Stimulated activated CD4-positive, alpha-beta T cell treated with anti-CD3 and anti-CD28 coated beads, TNF-alpha, amount 100 ng/mL, for 24 hours (primary cell): ENCODE measurements at places on chromosomes 7 and 10.

DNA sequence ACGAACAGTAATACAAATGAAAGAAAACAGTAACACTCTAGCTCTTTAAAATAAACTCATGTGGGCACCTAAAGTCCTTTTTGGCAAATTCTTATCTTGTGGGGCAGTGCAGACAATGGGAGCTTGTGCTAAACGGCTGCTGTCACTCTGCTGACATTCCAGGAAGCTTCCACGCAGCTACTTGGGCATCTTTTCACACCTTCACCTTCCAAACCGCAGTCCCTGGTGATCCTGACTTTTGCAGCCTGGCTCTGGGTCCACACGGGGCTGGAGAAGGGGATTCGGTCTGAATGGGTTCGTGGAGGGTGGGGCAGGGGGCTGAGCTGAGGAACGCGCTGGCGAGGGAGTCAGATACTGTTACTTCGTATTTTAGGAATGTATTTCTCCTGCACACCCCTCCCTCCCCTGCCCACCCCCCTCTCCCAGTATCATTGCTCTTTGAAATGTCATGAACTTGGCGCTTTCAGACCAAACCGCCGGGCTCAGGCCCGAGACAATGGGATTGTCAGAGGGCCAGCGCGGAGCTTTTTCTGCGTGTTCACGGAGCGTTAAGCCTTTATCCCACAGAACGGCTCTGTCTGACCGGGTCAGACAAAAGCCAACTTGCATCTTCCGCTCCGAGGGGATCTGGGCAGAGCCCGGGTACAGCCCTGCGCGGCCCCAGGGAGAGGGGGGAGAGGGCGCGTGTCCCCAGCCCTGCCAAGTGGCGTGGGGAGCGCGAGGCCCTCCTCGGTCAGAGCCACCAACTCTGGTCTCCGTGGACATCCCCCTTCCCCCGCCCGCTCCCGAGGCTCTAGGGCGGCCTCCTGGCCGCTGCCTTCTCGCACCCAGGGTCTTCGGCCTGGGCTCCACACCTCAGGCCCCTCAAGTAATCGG, 76.7 kb upstream of the EN2 start:
- no peak for DNase-seq

DNA sequence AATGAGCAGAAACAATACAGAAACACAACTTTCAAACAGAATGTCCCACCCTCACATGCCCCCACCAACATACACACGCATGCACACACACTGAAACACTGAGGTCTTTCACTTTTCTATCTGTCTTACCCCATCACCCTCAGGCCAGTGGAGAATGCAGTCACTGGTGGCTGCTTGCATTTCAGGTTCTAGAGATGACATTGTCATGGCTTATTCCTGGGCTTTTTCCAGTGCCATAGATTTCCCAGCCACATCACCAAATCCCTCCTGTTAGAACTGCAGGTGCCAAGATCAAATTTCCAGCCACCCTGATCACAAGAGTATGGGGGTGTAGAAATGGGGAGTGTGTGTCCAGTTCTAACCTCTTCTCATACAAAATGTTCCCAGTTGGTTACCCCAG, 68.4 kb downstream of the CACNA2D1 start:
- no peak for DNase-seq

DNA sequence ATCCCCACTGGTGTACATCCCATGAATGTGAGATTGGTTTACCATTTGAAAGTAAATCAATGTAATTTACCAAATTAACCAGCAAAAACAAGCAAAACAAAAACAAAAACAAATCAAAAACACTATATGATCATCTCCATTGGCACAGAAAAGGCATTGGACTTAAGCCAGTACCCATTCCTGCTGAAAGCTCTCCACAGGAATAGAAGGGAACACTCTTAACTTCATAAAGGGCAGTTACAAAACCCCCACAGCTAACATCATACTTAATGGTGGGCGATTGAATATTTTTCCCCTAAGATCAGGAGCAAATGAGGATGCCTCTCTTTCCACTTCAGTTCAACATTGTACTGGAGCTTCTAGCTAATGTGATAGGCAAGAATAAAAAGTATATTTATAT, 34.1 kb downstream of the PRKG1 start:
- DNase-seq, result no peak

DNA sequence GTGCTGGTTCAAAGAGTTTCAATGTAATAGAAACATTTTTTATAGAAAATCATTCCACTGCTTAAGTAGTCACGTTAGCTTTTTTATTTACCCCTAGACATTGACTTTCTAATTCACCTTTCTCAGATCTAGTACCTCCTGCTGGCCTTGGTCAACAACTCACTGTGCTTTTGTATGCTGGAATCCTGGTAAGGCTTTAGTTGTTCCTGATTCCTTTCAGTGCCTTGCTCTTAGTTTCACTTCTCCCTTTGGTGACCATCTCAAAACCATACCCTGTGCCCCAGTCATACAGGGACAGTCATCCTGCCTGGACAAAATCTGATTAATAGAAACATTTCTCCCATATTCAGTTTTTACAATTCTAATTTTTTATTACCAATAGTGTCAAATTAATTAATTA, 130.2 kb downstream of the GPR37 start:
- DNase-seq, result no peak

- DNase-seq, result no peak
These were observed 148.5 kb downstream of the WDR37 start for GRCh38 chr10:1204434-1205326.

DNA sequence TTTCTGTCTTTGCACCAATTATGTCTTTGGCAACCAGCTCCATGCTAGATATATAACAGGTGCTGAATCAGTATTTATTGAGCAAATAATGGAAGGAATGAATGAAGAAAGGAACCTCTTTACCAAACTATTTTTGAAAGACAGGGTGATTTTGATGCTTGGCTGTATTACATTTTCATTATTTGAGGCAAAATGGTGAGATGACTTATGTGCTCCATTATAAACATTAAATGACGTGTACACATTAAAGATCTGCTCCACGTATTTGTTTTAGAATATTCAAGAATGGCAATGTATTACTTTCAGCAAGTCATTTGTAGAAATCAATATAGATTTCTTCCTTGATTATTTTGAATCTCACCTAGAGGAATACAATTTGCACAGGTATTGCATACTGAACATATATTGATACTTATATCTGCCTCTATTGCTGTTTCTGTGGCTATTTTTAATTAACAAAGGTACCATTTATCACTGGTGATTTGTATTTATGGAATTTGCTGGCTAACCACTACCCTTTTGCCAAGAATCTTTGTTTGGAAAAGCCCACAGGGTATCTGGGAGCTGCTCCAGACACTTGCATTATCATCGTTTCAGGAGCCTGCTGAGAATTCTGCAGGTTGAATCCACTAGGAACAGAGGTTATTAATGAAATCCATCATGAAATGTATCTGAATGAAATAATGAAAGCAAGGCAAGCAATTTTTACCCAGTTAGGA, 92.2 kb downstream of the SEMA3C start:
- DNase-seq, result no peak

DNA sequence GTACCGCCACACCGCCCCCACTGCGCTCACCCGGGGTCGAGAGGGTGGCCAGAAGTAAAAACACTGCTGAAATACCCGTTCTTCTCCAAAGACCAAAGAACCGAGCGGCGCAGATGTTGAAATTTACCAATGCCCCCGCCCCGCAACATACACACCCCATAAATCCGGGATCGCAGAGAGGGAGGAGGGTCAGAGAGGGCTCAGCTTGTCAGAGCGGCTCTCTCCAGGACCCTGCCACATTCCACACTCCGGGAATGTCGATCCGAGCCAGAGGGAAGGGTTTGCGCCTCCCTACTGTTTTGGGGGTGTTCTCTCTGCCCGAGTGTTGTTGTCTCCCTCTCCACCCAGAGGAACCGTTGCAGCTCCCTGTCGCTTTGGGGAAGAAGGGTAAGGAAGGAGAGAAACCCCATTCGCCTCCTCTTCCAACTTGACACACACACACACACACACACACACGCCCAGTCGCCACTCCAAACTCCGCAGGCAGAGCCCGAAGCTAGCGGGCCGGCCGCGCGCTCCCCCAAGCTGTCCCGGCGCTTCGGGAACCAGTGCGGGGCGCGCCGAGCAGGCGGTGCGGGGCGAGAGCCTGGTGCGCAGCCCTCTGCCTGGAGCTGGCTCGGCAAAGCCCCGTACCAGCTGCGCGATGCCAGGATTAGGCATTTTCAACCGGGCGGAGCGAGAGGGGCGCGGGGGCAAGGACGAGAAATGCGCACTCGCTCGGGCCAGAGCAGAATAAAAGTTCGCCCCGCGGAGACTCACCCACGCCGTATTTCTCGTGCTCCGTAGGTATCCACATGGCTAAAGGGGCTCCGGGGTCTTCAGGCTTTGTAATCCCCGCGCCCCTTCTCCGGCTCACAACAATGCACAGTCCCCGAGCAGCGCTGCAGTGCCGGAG, 609 bp downstream of the DOCK4 start:
- DNase-seq, result no peak

DNA sequence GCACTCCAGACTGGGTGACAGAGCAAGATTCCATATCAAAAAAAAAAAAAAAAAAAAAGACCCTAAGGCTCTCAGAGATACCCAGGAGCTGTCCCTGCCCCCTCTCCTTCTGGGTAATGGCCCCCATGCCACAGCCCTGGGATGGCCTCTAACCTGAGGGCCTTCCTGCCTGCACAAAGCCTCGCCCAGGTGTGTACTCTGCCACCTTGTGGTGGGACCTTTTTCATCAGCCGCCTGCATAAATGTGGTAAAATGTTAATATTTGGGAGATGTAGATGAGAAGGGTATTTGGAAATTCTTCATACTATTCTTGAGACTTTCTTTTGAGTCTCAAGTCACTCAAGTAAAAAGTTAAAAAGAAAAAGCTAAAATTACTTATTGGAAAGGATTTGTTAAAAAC, 46.3 kb upstream of the RNF216 start:
- peak; percentile 41 for DNase-seq

DNA sequence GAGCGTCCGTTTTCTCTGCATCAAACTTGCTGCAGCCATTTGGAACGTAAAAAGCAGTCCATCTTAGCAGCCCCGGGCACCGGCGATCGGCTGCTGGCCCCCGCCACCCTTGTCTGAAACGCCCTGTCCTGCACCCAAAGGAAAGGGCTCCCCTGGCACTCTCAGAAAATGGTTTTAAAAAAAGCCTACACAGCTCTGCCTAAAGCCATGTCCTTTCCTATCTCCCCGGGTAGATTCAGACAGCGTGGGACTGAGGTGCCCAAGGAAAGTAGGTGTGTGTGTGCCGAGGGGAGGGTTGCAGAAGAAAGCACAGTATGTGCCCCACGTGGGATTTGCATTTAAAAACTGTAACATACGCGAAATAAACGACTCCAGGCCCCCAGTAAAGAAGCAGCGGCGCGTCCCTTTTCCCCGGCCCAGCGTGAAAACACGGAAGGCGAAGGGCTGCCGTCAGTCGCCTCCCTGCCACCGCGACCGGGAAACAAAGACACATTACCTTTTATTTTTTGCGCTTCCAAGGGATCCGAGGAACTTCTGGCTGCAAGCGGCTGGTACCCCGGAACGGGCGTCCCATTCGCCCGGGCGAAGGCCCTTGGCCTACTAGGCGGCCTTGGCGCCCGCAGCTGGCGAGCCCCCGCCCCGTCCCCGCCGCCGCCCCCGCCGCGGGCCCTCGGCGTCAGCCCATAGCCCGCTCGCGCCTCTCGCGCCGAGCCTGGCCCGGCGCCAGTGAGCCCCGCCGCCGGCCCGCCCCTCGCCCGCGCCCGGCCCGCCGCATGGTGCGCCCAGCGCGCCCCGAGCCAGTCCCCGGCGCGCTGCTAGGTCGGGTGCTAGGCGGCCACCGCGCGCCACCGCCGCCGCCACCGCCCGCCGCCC, 304.6 kb downstream of the PRPF18 start:
- no peak for DNase-seq

GRCh38 chr10:113519681-113520115, 33.2 kb upstream of the HABP2 start:
- DNase-seq, result no peak

GRCh38 chr10:63267414-63268148, 134.5 kb downstream of the NRBF2 start:
- no peak for DNase-seq

- DNase-seq, result no peak
These were observed 13.0 kb upstream of the FRA10AC1 start for GRCh38 chr10:93715345-93715744.

- no peak for DNase-seq
These were observed 202.9 kb downstream of the ZNF248 start for GRCh38 chr10:37654466-37654865.

GRCh38 chr10:70255329-70256299, 22.4 kb upstream of the PPA1 start:
- no peak for DNase-seq

- DNase-seq, result no peak
These were observed 1.2 kb downstream of the EN2 start for GRCh38 chr7:155458878-155459699.

DNA sequence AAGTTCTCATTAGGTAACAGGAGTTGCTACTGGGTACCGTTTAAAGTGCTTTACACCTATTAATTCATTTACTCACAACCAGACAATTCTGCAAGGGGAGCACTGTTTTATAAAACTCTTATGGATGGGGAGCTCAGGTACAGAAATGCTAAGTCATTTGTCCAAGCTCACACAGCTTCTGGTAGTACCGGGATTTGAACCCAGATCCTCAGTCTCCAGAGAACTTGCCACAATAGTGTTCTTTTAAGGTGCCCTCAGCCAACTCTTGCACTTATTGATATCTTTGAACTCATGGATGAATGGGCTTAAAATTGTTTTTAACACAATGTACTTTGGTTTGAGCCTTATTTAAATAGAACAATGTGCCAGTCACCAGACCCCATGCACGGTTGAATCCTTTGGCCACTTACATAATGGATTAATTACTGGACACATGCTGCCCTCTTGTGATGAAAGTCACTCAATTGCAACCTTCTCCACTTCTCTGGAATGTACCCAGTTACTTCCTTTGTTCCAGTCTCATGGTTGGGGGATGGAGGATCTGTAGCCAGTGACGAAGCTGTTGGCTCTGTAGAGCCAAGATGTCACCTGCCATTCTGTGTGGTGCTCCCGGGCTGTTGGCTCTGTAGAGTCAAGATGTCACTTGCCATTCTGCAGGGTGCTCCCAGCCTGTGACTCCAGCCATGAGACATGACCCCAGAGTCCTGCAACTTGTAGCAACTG, 65.6 kb downstream of the NOD1 start:
- DNase-seq, result no peak

- DNase-seq, result peak; percentile 47
These were observed 28.2 kb downstream of the PFKP start for GRCh38 chr10:3095373-3096139.

DNA sequence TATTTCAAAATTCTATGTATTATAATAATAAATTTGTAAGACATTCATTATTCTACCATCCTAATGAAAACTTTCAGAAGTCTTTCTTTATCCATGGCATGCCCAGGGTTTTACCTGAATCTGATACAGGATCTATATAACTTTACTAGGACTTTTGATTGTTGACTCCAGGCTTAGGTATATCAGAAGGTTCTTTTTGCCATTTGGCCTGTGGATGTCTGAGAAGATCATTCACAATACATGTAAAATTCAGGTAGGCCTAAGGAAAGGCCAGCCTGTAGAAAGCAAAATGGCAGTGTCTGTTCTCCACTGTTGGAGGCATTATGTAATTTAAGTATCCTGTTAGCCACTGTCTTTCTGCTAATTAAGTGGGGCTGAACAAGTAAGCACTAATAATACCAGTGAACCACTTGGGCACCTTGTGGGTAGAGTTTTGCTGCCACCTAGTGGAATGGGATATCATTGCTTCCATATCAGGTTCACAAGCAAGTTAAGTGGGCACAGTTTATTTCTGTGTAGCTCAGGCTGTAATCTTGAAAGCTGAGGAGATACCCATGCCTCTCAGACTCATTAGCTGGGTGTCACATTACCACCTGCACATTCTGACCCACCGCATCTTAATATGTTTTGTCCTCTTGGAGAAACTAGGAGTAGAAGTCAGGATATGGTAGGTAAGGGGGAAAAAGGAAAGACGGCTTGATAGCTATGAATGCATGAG, 105.5 kb downstream of the SEPTIN7 start:
- peak; percentile 64 for DNase-seq
